Activated naive CD4-positive, alpha-beta T cell treated with Interleukin-2 at 50 U/mL for 16 hours (primary cell): ENCODE measurements at places on chromosomes 11 and 22.

DNA sequence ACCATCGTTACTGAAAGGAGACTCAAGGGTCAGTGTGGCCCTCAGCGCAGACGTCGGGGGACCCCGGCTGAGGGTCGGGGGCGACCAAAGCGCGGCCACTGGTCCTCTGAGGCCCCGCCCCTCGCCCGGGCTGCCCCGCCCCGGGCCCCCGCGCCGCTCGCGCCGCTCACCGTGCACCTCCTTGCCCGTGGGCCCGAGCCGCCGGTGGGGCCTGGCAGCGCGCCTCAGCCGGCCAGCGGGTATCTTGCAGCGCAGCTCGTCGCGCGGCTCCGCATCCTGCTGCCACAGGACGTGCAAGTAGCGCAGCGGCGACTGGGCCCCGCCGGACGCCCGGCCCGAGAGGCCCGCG is 419 bp downstream of the ANKRD54 start:
- DNase-seq: peak; percentile 60

GRCh38 chr22:40076702-40077645 is 82.2 kb downstream of the FAM83F start:
- no peak for DNase-seq

DNA sequence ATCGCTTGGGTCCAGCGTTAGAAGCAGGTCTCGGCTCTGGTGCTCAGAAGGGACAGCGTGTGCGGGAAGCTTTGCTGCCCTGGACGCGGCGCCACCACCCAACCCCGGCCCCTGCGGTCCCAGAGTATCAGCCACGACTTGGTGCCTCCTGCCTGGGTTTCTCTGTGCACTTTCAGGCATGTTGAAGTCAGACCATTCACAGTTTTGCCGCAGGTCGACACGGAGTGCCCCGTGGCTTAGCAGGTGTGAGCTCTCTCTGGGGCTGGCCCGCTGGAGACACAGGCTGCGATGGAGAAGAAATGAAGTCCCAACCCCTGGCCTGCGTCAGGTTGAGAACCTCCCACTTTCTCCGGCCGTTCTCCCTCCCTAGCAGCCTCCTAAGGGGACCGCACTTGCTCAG is 494.5 kb downstream of the BRD1 start:
- no peak for DNase-seq

DNA sequence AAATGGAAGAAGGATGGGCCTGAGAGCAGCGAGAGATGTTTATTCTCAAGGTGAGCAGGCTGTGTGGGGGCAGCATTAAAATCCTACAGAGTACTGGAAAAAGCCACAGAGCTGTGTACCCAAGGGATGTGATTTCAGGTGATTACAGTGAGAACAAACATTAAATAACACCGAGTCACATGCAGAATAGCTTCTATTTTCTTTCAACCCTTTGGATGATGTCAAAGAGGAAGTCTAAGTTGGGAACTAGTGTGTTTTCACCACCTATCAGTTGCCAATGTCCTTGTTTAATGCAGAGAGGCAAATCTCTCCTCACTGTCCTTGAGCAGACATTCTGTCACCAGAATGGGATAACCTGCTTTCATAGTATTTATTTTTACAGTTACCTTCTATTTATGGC is 379.6 kb upstream of the NARS2 start:
- no peak for DNase-seq

DNA sequence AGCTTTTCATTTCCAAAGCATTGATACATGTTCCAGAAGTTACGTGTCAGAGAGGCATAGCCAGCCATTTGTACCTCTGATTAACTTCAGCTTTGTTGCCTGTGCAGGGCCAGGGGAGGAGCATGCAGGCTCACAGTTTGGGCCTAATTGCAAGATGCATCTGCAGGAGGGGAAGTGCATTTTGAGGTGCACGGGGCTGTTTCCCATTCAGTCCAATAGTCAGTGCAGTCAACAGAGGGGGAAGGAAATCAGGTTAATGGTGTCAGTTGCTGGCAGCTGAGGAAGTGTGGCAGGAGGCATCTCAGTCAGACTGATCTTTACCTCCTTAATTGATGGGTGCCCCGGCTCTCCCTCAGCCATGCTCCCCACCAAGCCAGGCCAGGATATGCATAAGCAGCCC is 39.3 kb downstream of the ABCC8 start:
- DNase-seq: no peak

DNA sequence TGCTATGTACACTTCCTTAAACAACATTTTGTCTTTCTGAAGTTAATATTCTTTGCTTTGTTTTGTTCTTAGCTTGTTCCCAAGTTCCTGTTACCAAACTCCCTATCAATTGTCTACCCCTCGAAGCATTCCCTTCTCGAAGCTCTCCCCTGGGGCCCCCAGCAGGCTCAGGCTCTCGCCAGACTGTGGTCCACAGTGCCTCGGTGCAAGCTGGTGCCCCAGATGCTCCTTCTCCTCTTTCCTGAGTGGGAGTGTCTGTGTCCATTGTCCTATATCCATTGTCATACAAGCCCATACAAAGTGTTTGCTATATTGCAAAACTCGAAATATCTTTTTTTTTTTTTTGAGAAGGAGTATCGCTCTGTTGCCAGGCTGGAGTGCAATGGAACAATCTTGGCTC is 51.7 kb upstream of the RTL6 start:
- no peak for DNase-seq

GRCh38 chr11:93000511-93001476 is 31.3 kb downstream of the MTNR1B start:
- DNase-seq: no peak

GRCh38 chr11:110962921-110963320 is 250.7 kb upstream of the ARHGAP20 start:
- no peak for DNase-seq

DNA sequence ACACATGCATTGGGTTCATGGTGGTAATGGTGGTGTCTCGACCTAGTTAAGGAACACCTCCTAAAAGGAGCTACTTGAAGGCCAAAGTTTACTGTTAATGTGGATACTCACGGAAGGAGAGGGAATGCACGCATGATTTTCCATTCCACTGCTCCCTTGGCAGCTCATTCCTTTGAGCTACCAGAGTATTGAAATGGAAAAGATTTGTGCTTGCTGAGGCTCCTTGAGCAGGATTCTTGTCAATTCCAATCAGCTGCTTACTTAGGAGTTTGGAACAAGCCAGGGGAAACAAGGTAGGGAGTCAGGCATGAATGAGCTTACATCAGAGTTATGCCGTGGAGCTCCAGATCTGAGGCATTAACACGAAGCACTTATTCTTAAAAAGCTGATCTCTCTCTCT is 108.8 kb downstream of the GRIA4 start:
- DNase-seq: no peak

DNA sequence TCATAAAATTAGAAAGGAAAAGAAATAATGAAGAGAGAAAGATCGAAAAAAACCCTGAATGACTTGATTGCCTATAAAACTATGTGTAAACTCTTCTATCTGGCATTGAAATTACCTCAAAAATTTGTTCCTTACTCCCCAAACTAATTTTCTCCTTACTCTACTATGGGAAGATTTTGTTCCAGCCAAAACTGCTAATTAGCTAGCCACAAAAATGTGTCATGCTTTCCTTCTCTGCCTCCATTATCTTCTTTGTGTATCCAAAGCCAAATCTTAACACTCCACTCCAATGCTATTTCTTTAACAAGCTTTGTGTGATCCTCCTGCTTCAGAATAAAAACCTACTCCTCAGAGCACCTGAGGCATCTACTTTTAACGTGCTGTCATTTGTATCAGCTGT is 831.2 kb downstream of the METTL15 start:
- DNase-seq: no peak

GRCh38 chr22:22404598-22405284 is 103.8 kb downstream of the ZNF280B start:
- DNase-seq: no peak

DNA sequence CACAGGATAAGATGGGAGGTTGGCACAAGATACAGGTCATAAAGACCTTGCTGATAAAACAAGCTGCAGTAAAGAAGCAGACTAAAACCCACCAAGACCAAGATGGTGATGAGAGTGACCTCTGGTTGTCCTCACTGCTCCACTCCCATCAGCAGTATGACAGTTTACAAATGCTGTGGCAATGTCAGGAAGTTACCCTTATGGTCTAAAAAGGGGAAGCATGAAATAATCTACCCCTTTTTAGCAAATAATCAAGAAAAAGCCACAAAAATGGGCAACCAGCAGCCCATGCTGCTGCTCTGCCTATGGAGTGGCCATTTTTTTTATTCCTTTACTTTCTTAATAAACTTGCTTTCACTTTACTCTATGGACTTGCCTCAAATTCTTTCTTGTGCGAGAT is 8.7 kb upstream of the PIWIL4 start:
- DNase-seq: no peak

GRCh38 chr22:23503736-23504440 is 76.2 kb downstream of the IGLL1 start:
- DNase-seq: no peak

- no peak for DNase-seq
Measured at GRCh38 chr11:39374963-39375698, 2084.3 kb downstream of the LRRC4C start.

GRCh38 chr11:69540118-69541000 is 58.9 kb downstream of the LINC01488 start:
- no peak for DNase-seq

DNA sequence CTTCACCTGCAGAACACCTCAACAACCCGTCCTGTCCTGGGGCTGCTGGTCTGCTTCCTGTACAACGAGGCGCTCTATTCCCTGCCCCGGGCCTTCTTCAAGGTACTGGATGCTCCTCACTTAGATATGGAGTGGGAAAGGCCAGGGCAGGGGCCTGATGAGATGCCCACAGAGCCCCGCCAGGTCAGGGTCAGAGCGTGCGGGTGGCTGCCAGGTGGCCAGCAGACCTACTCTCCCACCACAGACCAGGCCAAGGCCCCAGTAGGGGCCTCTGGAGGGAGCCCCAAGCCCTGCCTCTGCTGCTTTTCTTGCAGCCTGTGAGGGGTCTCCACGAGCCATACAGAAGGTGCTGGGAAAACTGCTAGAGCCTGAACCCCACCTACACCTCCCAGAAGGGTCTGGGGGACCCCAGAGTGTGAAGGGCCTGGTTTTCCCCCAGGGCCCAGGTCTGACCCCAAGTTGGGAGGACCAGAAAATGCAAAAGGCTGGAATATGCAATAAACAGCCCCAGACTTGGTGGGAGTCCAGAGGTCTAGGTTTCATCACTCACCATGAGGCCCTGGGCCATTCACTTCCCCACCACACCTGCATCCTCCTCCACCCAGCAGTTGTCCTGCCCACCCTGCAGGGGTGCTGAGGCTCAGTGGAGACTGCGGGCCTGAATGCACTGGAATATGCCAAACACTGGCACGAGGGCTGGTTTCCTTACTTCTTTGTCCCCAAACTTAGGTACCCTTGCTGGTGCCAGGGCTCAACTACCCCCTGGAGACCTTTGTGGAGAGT is 14.7 kb downstream of the ZDHHC24 start:
- no peak for DNase-seq

GRCh38 chr11:45097721-45098493 is 48.5 kb upstream of the PRDM11 start:
- peak; percentile 30 for DNase-seq

DNA sequence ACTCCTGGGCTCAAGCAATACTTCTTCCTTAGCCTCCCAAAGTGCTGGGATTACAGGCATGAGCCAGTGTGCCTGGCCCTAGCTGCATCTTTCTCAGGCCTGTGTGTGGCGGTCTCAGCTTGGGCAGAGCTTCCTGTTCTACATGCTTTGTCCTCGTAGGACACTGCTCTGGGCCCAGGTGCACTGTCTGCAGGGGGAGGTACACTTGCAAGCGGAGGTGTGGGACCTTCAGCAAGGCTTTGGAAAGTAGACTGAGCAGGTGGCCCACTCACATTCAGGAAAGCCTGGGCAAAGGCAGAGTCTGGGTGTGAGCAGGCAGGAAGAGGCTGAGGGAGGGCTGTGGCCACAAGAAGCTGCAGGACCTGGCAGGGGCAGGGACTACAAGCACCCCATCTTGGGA is 33.6 kb upstream of the SUSD2 start:
- DNase-seq: no peak

DNA sequence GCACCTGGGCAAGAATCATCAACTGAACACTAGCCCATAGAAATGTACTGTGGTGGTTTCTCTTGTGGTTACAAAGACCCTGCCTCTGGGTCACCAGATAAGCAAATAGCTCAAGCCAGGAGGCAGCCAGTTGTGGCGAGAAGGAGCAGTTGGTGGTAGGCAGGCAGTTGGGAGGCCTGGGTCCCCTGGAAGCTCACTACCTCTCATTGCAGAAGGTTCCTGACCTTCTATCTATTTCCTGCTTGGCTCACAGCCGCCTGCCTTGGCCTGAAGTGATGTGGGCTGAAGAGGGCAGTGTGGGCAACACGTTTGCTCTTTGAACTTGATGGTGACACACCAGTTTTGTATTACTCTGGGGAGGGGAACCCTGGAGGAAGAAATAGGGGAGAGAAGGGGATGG is 34.7 kb downstream of the NECTIN1 start:
- no peak for DNase-seq

DNA sequence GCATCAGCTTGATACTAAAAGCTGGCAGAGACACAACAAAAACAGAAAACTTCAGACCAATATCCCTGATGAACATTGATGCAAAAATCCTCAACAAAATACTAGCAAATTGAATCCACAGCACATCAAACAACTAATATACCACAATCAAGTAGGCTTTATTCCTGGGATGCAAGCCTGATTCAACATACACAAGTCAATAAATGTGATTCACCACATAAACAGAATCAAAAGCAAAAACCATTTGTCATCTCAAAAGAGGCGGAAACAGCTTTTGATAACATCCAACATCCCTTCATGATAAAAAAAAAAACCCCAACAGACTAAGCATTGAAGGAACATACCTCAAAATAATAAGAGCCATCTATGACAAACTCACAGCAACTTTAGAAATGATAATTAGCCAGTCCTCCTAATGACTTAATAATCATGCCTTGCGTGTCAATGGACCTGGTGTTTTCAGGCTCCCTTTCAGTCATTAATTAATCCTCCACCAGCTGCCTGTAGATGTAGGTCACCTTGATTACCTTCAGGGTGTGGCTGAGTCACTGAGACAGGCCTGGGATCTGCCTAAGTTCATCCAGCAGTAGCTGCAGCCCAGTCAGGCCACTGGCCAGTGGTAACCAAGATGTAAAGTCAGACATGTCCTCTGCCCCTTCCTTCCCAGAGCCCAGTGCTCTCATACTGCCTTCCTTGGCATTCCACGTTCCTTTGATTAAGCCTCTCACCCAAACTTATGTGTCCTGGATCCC is 109.8 kb downstream of the EHF start:
- DNase-seq: no peak
